ENCODE measurements at places on chromosomes 13 and 19. TPM values are rescaled to one million over a fixed set of nuclear protein-coding genes. Genes with fewer than 3 reads are reported as not detected.

Gene RNF225
- not detected for total RNA-seq

Gene ICAM5
- 2.0 TPM for total RNA-seq

GRCh38 chr19:17235300-17235970, 9.4 kb downstream of the OCEL1 start:
- DNase-seq = no peak
- H3K4me3 ChIP-seq = peak overlapping the region; percentile 61
- no peak overlapping the region for H3K27ac ChIP-seq
- peaks cover 24% of the 10 kb centered on the region for H3K36me3 ChIP-seq

- no peak overlapping the region for H3K4me3 ChIP-seq
- H3K4me1 ChIP-seq = no peaks in the 10 kb centered on the region
- H3K36me3 ChIP-seq = no peaks in the 10 kb centered on the region
- H3K27ac ChIP-seq = no peak overlapping the region
- no peaks in the 10 kb centered on the region for H3K27me3 ChIP-seq
Observed at GRCh38 chr13:104895521-104895920, 1639.9 kb downstream of the EFNB2 start.

Gene CABP5
- total RNA-seq = not detected

DNA sequence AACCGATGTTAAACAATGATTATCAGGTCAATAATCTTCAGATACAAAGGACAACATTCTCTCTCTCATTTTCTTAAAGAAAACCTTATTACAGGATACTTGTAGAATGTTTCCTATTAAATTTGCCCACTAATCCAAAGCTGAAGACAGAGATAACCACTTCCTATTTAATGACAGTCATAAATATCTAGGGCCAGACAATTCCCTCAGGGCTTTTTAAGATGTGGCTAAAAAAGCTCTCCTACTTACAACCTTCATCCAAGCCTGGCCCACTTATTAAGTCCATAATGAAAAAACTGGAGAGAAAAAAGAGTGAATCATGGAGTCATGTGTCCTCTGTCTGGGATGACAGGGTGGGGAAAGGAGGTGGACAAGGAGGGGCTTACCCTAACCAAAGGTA, 235.9 kb downstream of the KLF12 start:
- H3K4me1 ChIP-seq = peaks cover 7% of the 10 kb centered on the region
- no peaks in the 10 kb centered on the region for H3K27me3 ChIP-seq
- peak; percentile 36 for DNase-seq
- no peak overlapping the region for H3K27ac ChIP-seq

- DNase-seq = no peak
- H3K4me3 ChIP-seq = no peak overlapping the region
- H3K27ac ChIP-seq = no peak overlapping the region
- no peaks in the 10 kb centered on the region for H3K27me3 ChIP-seq
- H3K4me1 ChIP-seq = peaks cover 11% of the 10 kb centered on the region
- no peaks in the 10 kb centered on the region for H3K36me3 ChIP-seq
Observed at GRCh38 chr19:35211545-35212230, 16.9 kb downstream of the FAM187B start.

GRCh38 chr19:56110515-56111448, 10.3 kb downstream of the ZNF787 start:
- H3K36me3 ChIP-seq = peaks cover 10% of the 10 kb centered on the region
- no peak for DNase-seq
- H3K4me1 ChIP-seq = no peaks in the 10 kb centered on the region

DNA sequence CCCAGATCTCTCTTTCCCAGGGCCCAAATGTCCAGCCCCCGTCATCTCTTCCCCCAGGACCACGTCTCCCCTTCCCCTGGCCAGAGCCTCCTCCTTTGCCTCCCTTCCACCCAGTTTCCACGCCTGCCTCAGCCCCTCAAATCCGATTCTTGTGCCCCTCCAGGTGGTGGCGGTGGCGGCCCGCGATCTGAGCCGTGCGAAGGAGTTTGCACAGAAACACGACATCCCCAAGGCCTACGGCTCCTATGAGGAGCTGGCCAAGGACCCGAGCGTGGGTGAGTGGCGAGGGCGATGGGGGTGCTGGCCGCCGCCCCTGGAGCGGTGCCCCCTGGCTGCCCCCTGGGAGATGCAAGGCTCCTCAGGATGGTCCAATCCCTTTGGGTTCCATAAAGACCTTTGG, 1.3 kb downstream of the DHDH start:
- no peaks in the 10 kb centered on the region for H3K27me3 ChIP-seq
- no peaks in the 10 kb centered on the region for H3K36me3 ChIP-seq
- H3K4me1 ChIP-seq = peaks cover 5% of the 10 kb centered on the region
- DNase-seq = no peak
- no peak overlapping the region for H3K27ac ChIP-seq

Gene VAV1
- total RNA-seq = 3.2 TPM

GRCh38 chr19:52522551-52522950, 4.9 kb upstream of the ZNF808 start:
- no peak overlapping the region for H3K27ac ChIP-seq
- H3K36me3 ChIP-seq = no peaks in the 10 kb centered on the region
- no peaks in the 10 kb centered on the region for H3K27me3 ChIP-seq

Gene AMER2
- total RNA-seq = not detected

DNA sequence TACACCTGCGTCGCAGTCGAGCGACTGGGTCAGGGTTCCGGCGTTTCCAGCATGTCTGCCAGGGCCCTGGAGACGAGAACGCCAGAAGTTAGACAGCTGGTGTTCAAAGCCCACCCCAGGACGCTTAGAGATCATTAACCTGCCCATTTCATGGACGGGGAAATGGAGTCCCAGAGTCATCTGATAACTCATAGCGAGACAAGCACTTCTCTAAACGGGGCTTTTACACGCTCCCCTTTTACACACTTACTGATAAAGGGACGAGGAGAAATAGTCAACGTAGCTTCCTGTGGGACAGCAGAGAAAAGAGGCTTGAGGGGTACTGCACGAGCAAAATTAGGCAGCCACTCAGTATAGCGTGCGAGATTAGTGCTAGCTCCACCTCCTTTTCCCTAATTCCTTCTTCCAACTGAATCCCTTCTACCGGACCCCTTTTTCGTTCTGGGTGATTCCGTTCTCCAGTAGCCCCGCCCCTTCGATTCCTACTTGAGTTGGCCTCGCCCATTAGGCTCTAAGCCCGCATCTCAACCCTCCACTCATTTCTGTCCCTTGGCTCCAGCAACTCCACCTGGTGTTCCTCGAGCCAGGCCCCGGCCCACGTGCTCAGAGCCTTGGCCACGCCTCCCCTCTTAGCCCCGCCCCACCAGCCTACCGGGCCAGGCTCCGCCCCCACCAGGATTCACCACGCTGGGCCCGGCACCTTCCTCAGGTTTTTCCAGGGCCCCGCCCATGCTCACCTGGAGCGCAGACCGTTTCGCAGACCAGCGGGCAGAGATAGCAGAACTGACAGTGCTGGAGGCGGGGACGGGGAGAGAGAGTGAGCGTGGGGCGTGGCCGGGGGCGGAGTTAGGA, 3.7 kb downstream of the HRC start:
- peak; percentile 95 for DNase-seq
- no peaks in the 10 kb centered on the region for H3K36me3 ChIP-seq

- H3K4me3 ChIP-seq = no peak overlapping the region
- H3K36me3 ChIP-seq = no peaks in the 10 kb centered on the region
- DNase-seq = no peak
- H3K4me1 ChIP-seq = peaks cover 5% of the 10 kb centered on the region
Observed at GRCh38 chr13:108996430-108996829, 367.0 kb downstream of the MYO16 start.

DNA sequence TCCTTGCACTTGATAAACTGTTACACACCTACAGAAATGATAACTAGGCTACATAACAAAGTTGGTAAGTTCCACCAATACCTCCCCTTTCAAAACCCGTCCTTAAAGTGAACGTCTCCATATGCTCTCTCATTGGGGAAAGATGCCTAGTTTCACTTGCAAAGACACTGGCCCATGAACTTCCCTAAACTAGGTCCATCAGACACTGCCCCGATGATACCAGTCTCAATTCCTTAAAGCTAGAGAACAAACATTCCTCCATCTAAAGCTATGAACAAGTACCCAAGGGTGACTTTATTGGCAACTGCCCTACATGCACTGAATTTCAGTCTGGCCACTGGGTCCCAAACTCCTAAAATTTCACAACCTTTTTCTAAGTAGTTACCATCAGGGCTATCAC, 39.9 kb downstream of the FOXO1 start:
- no peak overlapping the region for H3K4me3 ChIP-seq
- peaks cover 17% of the 10 kb centered on the region for H3K4me1 ChIP-seq
- no peak for DNase-seq

GRCh38 chr13:111219950-111220349, 100.5 kb upstream of the TEX29 start:
- H3K36me3 ChIP-seq = no peaks in the 10 kb centered on the region
- H3K27ac ChIP-seq = no peak overlapping the region
- no peaks in the 10 kb centered on the region for H3K27me3 ChIP-seq

GRCh38 chr19:4689403-4689802, 19.3 kb upstream of the MYDGF start:
- peaks cover 54% of the 10 kb centered on the region for H3K36me3 ChIP-seq
- H3K4me3 ChIP-seq = no peak overlapping the region
- peaks cover 11% of the 10 kb centered on the region for H3K4me1 ChIP-seq
- no peak overlapping the region for H3K27ac ChIP-seq
- no peaks in the 10 kb centered on the region for H3K27me3 ChIP-seq
- DNase-seq = no peak

Gene ENOX1
- total RNA-seq = 0.95 TPM

GRCh38 chr13:44818428-44818827, 170.8 kb downstream of the NUFIP1 start:
- peak; percentile 30 for DNase-seq
- H3K27ac ChIP-seq = peak overlapping the region; percentile 95
- no peaks in the 10 kb centered on the region for H3K27me3 ChIP-seq
- no peaks in the 10 kb centered on the region for H3K36me3 ChIP-seq
- H3K4me3 ChIP-seq = no peak overlapping the region

Gene FCER2
- total RNA-seq = not detected

DNA sequence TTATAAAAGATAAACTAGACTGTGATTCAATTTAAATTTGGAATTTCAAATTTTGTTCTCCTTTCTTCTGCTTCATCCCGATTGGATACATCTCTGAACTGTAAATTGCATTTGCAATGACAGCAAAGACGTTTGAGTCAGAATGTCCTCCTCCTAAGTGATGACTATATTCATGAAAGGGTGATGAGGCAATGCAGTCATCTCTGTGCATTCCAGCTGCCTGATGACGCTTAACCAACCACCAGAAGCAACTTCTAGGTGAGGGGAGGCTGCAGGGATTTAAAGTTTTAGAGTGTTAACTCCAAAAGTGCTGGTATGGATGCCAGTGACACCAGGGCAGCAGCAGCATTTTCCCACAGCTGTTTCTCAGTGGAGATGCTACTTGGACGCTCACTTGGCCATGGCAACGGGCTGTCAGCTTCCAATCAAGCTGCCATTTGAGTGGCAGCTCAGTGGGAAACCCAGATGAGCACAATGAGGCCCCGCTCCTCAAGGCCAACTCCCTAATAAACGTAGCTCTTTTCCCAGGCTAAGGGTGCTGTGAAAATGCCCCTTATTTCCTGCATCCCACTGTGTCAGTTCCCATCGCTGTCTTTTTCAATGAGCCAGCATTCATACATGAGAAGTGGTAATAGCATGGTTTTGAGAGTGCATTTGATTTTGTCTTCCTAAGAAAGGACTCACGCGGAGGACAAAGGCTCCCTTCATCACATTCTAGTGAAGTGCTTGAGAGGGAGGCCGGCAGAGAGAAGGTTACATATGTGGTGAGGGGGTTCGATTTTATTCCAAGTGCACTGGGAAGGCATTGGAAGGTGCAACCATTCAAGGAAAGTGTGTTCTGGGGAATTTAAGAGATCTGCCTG, 45.2 kb upstream of the AMER2 start:
- H3K36me3 ChIP-seq = no peaks in the 10 kb centered on the region
- peak; percentile 2 for DNase-seq
- peaks cover 10% of the 10 kb centered on the region for H3K27me3 ChIP-seq
- H3K27ac ChIP-seq = no peak overlapping the region

DNA sequence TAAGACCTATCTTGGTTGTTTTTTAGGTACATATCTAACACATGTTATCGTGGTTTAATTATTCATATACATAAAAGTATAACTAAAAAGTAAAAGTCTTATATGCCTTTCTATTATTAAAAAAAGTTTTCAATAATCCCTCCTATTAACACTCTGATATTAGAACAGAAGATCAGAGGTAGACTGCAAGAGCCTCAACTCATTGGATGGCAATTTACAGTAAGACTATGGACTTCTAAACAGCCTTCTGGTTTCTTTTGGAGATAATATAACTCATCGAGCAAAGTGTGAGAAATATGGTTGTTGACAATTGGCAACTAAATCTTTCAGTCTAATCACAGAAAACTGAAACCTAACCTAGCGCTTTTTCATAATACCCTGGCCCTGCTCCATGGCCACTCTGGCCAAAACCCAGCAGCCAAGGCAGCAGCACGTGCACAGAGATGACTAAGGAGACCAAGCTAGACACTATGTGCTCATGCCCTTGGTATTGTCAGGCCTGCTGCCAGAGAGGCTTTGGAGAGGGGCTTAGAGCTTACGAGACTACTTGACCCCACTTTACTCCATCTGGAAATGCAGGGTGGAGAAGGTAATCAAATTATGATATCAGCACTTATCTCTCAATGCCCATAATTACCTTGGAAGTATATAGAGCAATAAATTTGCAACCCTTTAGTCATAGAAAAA, 40.6 kb upstream of the EEF1AKMT1 start:
- H3K36me3 ChIP-seq = peaks cover 4% of the 10 kb centered on the region
- DNase-seq = peak; percentile 82
- peaks cover 26% of the 10 kb centered on the region for H3K4me1 ChIP-seq
- no peaks in the 10 kb centered on the region for H3K27me3 ChIP-seq
- H3K4me3 ChIP-seq = peak overlapping the region; percentile 8
- peak overlapping the region; percentile 25 for H3K27ac ChIP-seq

- no peaks in the 10 kb centered on the region for H3K27me3 ChIP-seq
- no peak overlapping the region for H3K4me3 ChIP-seq
- no peak overlapping the region for H3K27ac ChIP-seq
Observed at GRCh38 chr19:10577951-10578350, 9.2 kb downstream of the AP1M2 start.

Gene GPC6
- 3.5 TPM for total RNA-seq

Gene SIGLEC8
- total RNA-seq = not detected

Gene LGI4
- not detected for total RNA-seq

- H3K27me3 ChIP-seq = no peaks in the 10 kb centered on the region
- H3K4me3 ChIP-seq = no peak overlapping the region
- no peaks in the 10 kb centered on the region for H3K36me3 ChIP-seq
- peaks cover 1% of the 10 kb centered on the region for H3K4me1 ChIP-seq
- DNase-seq = peak; percentile 77
Observed at GRCh38 chr19:11699931-11700794, 38.6 kb downstream of the ZNF823 start.

- H3K36me3 ChIP-seq = no peaks in the 10 kb centered on the region
- no peaks in the 10 kb centered on the region for H3K4me1 ChIP-seq
- H3K27ac ChIP-seq = no peak overlapping the region
- H3K27me3 ChIP-seq = no peaks in the 10 kb centered on the region
Observed at GRCh38 chr19:56637976-56638555, 4.9 kb upstream of the SMIM17 start.
